NCI-H1930 (cell line): ENCODE measurements at places on chromosomes 6 and 20.

- peak; percentile 32 for DNase-seq
Observed at GRCh38 chr6:102717252-102717651, 1323.7 kb downstream of the GRIK2 start.

GRCh38 chr6:84072442-84072997 is 38.9 kb downstream of the MRAP2 start:
- no peak for DNase-seq

DNA sequence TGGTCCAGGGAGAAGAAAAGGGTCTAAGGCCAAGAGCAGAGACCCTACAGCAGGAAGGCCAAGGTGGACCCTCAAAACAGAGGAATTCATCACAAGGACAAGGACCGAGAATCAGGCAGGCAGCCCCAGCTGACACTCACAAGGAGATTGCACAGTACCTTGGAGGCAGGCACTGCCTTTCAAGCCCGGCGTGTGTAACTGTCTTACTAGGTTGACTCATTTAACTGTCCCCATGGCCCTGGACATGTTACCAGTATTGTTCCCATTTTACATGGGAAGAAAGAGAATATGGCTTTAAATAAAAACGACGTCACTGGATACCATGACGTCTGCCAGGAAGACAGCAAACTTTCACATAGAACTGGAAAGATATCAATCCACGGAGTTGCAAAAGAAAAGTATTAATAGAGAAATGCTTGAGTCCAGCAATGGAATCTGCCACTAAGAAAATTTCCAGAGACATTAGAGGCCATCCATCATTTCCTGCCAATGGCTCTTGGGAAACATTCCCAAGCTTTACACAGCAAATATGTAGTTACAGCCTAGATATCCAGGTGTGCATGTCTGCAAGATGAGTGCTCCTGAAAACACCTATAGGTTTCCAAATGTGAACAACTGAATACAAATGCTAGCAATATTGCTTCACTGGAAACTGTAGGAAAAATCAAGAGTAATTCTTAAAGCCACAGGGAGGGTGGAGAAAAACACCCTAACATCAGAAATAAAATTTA is 111.5 kb upstream of the RPS6KA2 start:
- DNase-seq, result no peak

- DNase-seq, result no peak
Observed at GRCh38 chr6:110221738-110222137, 41.5 kb downstream of the CDC40 start.
